Activated CD4-positive, alpha-beta T cell treated with anti-CD3 and anti-CD28 coated beads, Interleukin-2, Interleukin-4, amounts not matched to agents 100 ng/mL and 50 ng/mL, durations not matched to agents 16 hours and 8 hours (primary cell): ENCODE measurements at places on chromosomes 2 and 18.
A peak's percentile ranks its signal among the peaks of the same experiment; 100 is the strongest.

DNA sequence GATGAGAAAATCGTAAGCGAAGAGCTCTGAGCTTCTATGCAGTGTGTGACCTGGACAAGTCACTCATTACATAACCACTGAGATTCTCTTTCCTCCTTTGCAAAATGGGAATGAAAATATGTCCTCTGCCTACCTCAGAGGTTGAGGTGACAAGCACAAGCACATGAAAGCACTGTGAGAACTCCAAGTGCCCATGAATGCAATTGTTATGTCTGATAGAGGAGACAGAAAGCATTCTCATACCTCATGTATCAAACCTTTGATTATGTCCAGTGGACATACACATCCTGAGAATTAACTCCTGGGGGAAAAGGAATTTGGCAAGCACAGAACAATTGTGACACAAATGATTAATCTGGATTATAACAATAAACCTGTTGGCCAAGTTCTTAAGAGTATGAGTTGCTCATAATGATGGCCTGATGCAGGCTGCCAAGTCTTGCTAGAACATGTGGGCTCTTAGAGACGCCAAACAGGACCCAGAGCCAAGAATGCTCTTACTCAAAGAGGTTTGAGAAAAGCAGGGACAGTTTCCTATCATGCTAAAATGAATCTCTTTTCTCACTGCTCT is 8.5 kb upstream of the RMDN2 start:
- no peak for DNase-seq

DNA sequence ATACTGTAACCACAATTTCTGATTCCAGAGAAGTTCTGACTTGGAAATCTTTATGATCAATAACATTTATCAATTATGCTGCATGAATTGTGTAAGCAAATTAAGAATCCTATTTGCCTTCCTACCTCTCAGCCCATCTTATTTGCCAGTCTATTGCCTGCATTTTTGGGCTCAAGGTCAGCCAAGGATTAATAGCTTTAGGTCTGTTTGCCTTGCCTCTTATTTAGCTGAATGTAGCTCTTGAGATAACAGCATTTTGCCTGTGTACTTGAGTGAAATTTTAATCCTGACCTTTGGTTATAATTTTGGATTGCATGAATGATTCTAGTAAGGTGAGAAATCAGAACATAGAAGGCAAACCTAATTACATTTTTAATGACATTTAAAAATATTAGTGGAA is 51.2 kb downstream of the MYO3B start:
- DNase-seq: no peak

DNA sequence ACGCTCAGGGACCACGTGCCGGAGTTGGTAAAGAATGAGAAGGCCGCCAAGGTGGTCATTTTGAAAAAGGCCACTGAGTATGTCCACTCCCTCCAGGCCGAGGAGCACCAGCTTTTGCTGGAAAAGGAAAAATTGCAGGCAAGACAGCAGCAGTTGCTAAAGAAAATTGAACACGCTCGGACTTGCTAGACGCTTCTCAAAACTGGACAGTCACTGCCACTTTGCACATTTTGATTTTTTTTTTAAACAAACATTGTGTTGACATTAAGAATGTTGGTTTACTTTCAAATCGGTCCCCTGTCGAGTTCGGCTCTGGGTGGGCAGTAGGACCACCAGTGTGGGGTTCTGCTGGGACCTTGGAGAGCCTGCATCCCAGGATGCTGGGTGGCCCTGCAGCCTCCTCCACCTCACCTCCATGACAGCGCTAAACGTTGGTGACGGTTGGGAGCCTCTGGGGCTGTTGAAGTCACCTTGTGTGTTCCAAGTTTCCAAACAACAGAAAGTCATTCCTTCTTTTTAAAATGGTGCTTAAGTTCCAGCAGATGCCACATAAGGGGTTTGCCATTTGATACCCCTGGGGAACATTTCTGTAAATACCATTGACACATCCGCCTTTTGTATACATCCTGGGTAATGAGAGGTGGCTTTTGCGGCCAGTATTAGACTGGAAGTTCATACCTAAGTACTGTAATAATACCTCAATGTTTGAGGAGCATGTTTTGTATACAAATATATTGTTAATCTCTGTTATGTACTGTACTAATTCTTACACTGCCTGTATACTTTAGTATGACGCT is 5.8 kb downstream of the MYCN start:
- no peak for DNase-seq

DNA sequence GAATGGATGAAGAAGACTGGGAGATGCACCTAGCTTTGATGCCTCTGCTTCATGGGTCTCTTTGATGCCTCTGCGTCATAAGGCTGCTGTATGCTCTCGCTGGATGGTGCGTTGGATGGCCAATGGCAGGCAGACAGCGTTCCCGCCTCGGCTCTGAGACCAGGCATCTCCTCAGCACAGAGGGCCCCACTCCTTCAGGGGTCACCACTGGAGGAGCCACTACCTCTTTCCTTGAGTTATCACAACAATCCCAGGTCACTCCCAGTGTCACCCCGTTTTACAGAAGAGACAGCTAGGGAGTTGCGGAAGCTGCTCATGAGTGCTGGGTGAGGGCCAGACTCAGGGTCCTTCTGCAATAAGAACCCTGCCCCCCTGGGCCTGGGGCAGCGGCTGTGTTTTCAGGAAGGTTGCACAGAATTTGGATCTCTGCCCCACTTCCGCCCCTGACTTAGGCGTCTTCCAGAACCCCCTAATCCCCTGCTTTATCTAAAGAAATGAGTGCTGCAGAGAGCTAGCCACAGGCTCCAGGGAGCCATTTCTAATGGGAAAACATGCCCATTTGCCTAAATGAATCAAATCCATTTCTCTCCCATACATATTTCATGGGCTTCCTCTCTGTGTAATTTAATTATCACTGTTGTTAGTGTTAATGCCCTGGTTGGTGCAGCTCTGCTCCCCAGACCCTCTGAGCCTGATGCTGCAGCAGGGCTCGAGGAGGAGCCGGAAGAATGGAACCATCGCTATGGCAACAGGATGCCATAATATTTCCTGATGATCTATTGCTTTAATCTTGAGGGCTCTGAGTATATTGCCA is 131.8 kb upstream of the HS6ST1 start:
- no peak for DNase-seq

GRCh38 chr2:20589975-20590703 is 60.8 kb downstream of the HS1BP3 start:
- DNase-seq: no peak

GRCh38 chr18:78741381-78742217 is 238.0 kb upstream of the SALL3 start:
- DNase-seq: no peak

DNA sequence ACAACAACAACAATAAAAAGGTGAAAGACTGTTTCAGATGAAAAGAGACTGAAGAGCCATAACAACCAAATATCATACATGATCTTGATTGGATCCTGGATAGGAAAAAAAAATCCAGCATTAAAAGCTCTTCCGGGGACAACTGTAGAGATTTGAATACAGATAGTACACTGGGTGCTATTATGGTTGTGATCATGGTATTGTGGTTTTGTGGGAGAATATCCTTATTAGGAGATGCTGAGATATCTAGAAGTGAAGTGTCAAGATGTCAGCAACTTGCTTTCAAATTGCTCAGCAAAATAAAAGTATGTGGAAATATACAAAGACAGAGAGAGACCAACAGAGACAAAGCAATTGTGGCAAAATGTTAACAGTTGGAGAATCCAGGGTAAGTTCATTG is 15.5 kb upstream of the SPATA3 start:
- peak; percentile 69 for DNase-seq

- DNase-seq: no peak
Measured at GRCh38 chr2:172753610-172754009, 18.0 kb downstream of the RAPGEF4 start.

DNA sequence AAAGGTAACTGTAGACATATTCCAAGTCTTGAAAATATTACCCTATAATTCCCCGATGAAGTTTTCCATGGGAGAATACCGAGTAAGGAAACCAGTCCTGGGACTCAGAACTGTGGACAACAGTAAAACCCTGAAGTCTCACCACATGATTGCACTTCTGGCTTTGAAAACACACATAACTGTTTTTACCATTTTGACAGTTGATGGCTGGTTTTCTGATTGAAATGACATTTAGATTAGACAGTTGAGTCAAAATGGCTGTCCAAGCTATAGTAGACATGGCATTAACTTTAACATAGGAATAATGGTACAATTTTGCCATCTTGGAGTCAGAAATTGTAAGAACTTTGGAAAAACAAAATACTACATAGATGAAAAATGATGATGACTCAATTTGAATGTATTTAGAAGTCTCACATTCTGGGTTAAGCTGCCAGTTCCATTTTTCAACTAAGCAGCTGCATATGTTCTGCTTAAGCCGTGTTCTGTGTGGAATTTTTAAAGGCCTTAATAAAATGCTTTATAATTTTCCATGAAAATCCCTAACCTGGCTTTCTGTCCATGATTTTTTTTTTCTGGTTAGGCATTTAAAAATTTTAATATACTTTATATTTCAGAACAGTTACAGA is 38.3 kb upstream of the WIPF1 start:
- DNase-seq: peak; percentile 60

GRCh38 chr2:3377279-3377611 is 373 bp downstream of the EIPR1 start:
- DNase-seq: peak; percentile 56

- no peak for DNase-seq
Measured at GRCh38 chr18:2070631-2071030, 500.7 kb downstream of the METTL4 start.

- DNase-seq: no peak
Measured at GRCh38 chr18:54843314-54843713, 15.0 kb downstream of the RAB27B start.

DNA sequence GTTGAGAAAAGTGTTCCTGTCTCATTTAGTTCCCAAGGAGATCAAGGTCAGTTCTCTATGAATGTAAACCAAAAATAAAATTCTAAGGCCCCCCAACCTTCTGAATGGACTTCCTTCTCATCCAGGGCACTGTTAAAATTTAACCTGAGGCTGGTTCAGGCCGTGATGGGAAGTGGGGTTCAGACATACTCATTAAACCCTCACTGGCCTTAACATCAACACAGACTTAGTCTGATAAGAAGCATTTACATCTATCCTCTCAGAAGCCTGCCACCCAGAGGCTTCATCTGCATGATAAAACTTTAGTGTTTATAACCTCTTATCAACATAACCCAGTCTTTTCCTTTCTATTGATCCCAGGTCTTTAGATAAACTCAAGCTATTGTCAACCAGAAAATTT is 22.4 kb downstream of the ITSN2 start:
- DNase-seq: no peak

- DNase-seq: no peak
Measured at GRCh38 chr2:161480123-161480522, 64.0 kb downstream of the TBR1 start.

- peak; percentile 77 for DNase-seq
Measured at GRCh38 chr18:13288509-13289133, 70.1 kb downstream of the LDLRAD4 start.

DNA sequence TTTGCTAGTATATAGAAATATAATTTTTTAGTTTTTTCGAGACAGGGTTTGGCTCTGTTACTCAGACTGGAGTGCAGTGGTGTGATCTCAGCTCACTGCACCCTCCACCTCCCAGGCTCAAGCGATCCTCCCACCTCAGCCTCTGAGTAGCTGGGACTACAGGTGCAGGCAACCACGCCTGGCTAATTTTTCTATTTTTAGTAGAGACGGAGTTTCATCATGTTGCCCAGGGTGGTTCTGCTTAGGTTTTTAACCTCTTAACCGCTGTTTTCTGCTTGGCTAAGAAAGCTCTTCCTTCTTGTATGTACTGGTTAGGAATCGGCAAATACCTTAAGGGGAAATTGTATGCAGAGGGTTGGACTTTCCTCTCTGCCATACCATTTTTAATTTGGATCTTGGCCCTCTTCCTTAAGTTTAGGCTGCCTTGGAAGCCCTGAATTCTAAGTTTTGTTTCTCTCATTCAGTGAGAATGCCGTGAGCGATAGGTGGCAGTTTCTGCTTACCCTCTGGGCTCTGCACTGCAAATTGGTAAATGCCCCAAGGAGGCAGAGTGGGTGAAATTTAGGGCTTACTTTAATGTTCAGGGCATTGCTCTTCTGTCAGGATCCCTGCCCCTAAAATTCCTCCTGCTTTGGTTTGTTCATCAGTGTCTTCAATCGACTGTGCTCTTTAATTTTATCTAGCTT is 32.3 kb downstream of the EML6 start:
- DNase-seq: no peak

DNA sequence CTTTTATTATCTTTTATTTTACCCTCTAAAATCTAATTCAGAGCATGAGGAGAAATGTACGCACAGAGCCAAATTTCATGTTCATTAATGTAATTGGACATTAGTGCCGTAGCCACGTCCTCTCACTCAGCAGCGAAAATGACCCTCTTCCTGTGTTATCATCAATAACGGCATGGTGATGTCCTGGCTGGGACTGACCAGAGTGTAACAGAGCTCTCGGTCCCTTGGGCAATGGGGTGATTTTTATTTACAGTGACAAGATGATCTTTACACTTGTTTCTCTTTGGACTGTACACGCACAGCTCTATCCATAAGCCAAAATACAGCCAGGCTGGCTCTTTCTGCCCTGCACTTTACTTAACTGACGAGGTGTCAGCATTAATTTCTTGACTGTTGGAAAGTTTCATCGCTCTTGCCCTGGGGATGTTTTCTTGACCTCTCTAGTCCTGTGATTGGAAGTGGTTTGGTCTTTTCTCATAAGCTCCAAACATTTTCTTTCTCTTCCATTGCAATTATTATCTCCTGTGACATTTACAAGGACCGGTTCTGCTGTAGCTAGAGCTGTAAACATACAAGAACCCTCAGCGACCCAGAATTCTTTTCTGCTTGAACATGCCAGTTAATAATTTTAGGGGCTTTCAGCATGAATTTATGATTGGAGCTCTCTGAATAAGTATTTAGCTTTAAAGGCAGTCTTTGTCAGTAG is 308.0 kb upstream of the PIK3C3 start:
- no peak for DNase-seq

DNA sequence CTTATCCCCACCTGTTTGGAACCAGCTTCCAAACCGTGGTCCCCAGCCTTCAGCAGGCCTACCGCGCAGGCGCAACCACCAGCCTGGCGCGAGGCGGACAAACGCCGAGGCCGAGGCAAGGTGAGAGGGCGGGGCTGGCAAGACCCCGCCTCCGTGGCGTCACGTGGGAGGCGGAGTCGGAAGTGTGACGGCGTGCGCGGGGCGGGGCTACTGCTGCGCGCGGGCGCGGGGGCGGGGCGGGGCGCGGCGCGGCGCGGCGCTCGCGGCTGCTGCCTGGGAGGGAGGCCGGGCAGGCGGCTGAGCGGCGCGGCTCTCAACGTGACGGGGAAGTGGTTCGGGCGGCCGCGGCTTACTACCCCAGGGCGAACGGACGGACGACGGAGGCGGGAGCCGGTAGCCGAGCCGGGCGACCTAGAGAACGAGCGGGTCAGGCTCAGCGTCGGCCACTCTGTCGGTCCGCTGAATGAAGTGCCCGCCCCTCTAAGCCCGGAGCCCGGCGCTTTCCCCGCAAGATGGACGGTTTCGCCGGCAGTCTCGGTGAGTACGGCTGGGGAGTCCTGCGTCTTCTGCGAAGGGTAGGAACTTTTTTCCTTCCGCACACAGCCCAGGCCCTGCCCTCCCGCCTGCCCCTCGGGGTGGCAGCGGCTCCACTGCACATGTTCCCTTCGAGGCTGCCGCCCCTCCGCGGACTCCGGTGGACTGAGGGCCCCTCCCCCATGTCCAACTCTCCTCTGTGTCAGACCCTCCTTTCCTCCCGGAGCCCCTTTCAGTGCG is at the start of gene EML4:
TSS of gene EML4 (plus strand) at position 254 of the 774 bp plus-strand sequence. CDS start at position 513, 259 bp downstream.
- DNase-seq: peak; percentile 95

- no peak for DNase-seq
Measured at GRCh38 chr2:28601616-28602015, 105.8 kb downstream of the PLB1 start.

- peak; percentile 63 for DNase-seq
Measured at GRCh38 chr2:232611559-232612218, 21.7 kb upstream of the EFHD1 start.
